ENCODE measurements at places on chromosomes 6 and 20.

- DNase-seq: no peak
Measured at GRCh38 chr20:36562724-36563123, 10.7 kb upstream of the TGIF2 start.

DNA sequence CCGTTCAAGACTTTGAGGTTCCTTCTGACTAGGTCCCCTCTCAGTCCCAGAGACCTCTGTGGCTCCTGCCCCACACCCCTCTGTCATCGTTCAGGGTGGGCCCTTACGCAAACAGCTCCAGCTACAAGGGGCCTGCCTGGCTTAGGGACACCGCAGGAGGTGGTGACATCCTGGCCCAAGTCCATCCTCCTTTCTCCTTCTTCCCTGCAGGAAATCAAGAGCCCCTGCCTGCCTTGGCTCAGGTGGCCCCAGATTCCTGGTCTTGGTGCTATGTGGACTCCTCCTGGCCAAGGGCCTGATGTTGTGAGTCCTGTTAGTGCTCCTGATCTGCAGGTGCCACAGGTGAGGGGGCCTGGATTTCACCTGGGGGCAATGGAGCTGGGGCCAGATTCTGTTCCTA is 8.1 kb downstream of the TREML4 start:
- no peak for DNase-seq

GRCh38 chr6:34559651-34560365 is 3.7 kb upstream of the SPDEF start:
- no peak for DNase-seq

GRCh38 chr6:157603314-157603940 is 219.6 kb upstream of the SNX9 start:
- no peak for DNase-seq

- DNase-seq: no peak
Measured at GRCh38 chr6:11224252-11224965, 8.1 kb downstream of the NEDD9 start.

- DNase-seq: no peak
Measured at GRCh38 chr6:89375427-89376267, 23.1 kb upstream of the UBE2J1 start.

DNA sequence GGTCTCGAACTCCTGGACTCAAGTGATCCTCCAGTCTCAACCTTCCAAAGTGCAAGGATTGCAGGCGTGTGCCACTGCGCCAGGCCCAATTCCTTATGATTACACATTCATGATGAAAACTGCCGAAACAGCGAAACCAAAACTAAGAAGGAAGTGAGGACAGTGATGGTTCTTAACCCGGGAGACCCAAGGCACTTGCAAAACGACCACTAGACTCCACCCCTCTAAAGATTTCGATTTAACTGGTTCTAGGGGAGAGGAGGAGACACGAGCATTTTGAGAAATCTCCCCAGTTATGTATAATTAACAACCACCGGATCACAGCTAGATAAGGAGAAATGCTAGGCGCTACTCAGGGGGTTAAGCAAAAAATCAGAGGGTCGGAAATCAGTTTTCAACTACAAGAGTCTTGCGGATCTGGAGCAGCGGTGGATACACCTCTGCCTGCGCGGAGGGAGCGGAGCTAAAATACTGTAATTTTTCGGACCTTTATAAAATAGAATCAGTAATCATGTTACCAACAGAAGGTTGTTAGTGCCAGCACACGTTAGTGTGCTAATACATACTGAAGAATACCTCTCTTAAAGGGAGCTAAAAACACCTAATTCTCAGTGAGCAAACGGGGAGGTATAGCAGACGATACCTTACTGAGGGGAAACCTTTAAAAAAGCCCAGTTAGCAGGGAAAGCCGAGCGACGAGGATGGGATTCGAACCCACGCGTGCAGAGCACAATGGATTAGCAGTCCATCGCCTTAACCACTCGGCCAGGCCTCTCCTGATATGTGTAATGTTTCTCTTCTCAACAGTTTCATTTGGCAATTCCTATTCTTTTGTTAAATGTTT is 60.0 kb upstream of the BTN3A2 start:
- peak; percentile 70 for DNase-seq

DNA sequence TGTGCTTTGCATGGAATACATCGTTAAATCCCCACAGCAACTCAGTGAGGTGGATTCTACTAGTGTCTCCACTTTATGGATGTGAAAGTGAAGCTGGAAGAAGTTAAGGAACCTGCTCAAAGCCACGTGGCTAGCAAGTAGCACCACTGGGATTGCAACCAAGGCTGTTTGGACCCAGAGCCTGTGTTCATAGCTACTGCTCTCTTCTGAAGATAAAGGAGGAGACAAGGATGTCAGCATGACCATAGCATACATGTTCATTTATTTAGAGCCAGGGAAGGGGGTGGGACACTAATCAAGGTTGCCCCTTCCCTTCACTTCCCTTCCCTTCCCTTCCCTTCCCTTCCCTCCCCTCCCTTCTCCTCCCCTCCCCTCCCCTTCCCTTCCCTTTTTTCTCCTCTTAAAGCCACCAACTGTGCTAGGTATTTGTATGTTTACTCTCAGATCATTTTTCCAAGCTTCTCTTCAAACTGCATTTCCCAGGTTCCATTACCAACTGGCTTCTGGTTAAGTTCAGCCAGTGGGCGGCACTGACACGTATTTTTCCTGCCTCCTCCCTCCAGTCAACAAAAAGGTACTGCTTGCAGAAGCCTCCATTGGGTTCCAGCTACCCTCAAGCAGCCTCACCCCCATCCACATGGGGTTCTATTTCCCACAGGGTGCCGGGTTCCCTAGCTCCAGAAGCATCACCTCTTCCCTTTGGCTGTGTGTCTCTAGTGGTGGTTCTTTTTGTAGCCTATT is 134.9 kb downstream of the BCAS1 start:
- DNase-seq: no peak

- no peak for DNase-seq
Measured at GRCh38 chr6:46219661-46220060, 48.9 kb upstream of the ENPP5 start.
